ENCODE measurements at places on chromosomes 2 and 18. TPM values are rescaled to one million over a fixed set of nuclear protein-coding genes. Genes with fewer than 3 reads are reported as not detected.

Gene SULT6B1
- polyA plus RNA-seq, result not detected

Gene KCMF1
- 52.7 TPM for polyA plus RNA-seq

Gene ATP6V1C2
- 16.8 TPM for polyA plus RNA-seq

Gene IFIH1
- 5.3 TPM for polyA plus RNA-seq

Gene PTH2R
- not detected for polyA plus RNA-seq

Gene PLCL1
- 0.59 TPM for polyA plus RNA-seq

Gene FAHD2A
- 9.3 TPM for polyA plus RNA-seq

Gene SATB2
- 0.57 TPM for polyA plus RNA-seq

Gene SCN9A
- 0.12 TPM for polyA plus RNA-seq

Gene LRRTM1
- polyA plus RNA-seq, result 0.16 TPM

Gene SERPINB3
- polyA plus RNA-seq, result 167 TPM

Gene ACADL
- polyA plus RNA-seq, result 0.57 TPM

Gene ARHGAP25
- polyA plus RNA-seq, result 3.4 TPM

Gene PRSS56
- polyA plus RNA-seq, result not detected

Gene ANTXR1
- 5.0 TPM for polyA plus RNA-seq

Gene RESP18
- not detected for polyA plus RNA-seq

Gene ELMOD3
- 16.1 TPM for polyA plus RNA-seq

Gene PUS10
- 1.7 TPM for polyA plus RNA-seq

Gene APCDD1
- polyA plus RNA-seq, result 43.1 TPM

Gene ZSCAN30
- polyA plus RNA-seq, result 8.0 TPM
